ENCODE measurements at places on chromosomes 6 and 20.

- DNase-seq: no peak
Measured at GRCh38 chr6:135358985-135359384, 138.6 kb downstream of the AHI1 start.

- DNase-seq: no peak
Measured at GRCh38 chr20:62361799-62362589, 5.1 kb downstream of the LAMA5 start.

- DNase-seq: no peak
Measured at GRCh38 chr20:56689852-56690485, 60.9 kb downstream of the TFAP2C start.

GRCh38 chr20:36754656-36755222 lies 8.8 kb upstream of the NDRG3 start:
- DNase-seq: peak; percentile 75

GRCh38 chr20:57213924-57214323 lies 52.5 kb downstream of the BMP7 start:
- no peak for DNase-seq

GRCh38 chr20:3786126-3786484 lies 435 bp downstream of the CENPB start:
- DNase-seq: peak; percentile 82
